ENCODE measurements at places on chromosomes 16 and 17.

GRCh38 chr17:40909755-40910154 is 24.7 kb upstream of the KRT20 start:
- DNase-seq: peak; percentile 57

GRCh38 chr17:80901319-80901718 is 90.3 kb upstream of the CHMP6 start:
- DNase-seq: no peak

- DNase-seq: no peak
Measured at GRCh38 chr17:72534776-72535175, 414.0 kb downstream of the SOX9 start.

- DNase-seq: no peak
Measured at GRCh38 chr16:62642677-62643076, 606.4 kb upstream of the CDH8 start.

GRCh38 chr16:12675852-12676251 is 127.8 kb downstream of the CPPED1 start:
- no peak for DNase-seq

- no peak for DNase-seq
Measured at GRCh38 chr16:1094124-1094479, 1.9 kb downstream of the C1QTNF8 start.

DNA sequence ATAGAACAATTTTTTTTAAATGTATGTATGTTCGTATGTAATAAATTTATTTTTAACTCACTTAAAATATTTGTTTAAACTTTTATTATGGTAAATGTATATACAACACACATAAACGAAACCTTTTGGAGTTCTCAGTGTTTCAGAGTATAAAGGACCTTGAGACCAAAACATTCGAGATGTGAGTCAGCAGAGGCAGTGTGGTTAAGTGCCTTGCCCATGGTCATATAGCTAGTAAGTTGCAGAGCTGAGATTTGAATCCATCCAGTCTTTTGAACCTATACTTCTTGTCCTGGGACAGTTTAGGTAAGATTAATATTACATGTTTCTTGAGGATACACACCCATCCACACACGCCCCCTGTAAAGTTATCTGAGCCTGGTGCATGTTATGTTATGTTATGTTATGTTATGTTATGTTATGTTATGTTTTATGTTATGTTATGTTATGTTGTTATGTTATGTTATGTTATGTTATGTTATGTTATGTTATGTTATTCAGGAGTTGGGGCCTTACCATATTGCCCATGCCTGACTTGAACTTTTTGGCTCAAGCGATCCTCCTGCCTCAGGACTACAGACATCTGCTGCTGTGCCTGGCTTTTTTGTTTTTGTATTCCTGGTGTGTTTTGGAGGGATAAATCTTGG is 41.8 kb downstream of the TNRC6A start:
- DNase-seq: no peak

GRCh38 chr17:48254896-48255295 is 147.3 kb downstream of the SNX11 start:
- DNase-seq: no peak

DNA sequence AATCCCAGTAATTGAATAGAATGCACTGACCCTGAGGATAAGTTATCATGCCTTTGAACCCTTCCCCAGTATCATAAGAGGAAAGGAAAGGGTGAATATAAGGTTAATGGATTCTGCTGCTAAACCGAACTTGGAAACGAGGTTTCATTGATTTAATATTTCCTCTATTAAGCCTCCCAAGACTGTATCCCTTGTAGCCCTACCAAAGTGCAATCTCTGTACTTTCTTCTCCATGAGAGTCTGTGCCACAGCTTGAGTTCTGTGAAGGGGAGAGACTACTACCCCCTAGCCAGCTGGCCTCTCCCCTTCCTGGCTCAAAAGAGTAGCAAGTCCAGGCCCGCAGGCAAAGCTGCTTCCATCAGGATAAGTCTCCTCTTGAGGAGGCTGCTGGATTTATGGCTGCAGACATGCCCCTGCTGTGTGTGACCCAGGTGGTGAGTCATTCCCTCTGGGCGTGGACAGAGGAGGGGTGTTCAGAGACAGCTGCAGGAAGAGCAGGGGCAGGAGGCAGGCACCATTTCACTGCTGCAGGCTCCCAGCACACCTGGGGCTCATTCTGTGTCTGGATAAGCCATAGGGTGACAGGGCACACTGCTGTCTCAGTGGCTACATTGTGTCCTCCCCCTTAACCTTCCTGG is 58.4 kb downstream of the TOM1L2 start:
- peak; percentile 93 for DNase-seq

GRCh38 chr17:63150490-63150889 is 184.5 kb downstream of the TANC2 start:
- no peak for DNase-seq

GRCh38 chr16:7382521-7382920 is 49.9 kb downstream of the RBFOX1 start:
- DNase-seq: peak; percentile 57

DNA sequence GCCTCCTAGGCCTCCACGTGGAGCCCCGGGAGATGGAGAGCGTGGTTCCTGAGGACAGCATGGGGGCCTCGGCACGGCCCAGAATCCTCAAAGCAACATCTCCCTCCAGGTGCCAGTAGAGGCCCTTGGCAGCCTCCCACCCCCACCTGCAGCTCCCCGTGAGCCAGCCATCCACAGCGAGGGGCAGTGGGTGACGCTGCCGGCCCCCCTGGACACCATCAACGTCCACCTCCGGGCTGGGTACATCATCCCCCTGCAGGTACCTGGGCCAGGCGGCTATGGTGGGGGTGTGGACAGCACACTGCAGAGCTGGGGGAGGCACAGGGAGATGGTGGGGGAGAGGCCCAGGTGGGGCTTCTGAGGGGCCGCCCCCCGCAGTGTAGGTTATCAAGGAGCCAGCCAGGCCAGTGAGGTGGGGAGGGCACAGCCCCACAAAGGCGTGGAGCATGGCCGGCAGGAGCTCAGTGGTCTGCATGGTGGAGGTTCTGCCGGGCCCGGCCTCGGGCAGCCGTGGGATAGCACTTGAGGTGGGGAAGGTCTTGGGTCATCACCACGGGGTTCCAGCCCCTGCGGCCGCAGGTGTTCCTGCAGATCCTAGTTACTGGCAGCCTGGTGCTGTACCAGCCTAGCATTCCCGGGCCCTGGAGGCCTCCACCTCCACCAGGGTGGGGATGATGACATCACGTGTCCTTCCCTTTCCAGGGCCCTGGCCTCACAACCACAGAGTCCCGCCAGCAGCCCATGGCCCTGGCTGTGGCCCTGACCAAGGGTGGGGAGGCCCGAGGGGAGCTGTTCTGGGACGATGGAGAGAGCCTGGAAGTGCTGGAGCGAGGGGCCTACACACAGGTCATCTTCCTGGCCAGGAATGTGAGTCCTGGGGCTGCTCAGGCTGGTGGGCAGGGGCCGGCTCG is 16.4 kb downstream of the GAA start:
- no peak for DNase-seq

DNA sequence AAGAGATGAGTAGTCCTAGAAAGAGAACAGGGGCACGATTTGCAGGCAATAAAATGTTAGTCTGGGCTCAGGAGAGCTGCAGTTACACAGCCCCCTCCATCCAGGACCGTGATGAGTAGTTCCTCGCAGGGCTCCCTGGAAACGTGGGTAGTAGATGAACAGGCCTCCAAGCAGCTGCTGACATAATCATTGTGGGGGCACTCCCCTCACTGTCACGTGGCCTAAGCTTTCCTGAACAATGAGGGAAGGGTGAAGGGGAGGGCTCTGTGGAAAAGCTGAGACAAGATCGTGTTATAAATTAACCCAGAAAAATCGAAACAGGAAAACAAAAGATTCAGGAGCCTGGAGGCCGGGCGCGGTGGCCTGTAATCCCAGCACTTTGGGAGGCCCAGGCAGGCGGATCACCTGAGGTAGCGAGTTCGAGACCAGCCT is 1.3 kb upstream of the PER1 start:
- no peak for DNase-seq

- DNase-seq: peak; percentile 28
Measured at GRCh38 chr16:74774223-74775139, at the start of gene FA2H. Gene FA2H (minus strand): TSS chr16:74774820. CDS start chr16:74774755, 65 bp downstream.

GRCh38 chr16:15535772-15536171 is 101.4 kb downstream of the BMERB1 start:
- no peak for DNase-seq

GRCh38 chr17:60390925-60391470 is 935 bp downstream of the USP32 start:
- DNase-seq: no peak

DNA sequence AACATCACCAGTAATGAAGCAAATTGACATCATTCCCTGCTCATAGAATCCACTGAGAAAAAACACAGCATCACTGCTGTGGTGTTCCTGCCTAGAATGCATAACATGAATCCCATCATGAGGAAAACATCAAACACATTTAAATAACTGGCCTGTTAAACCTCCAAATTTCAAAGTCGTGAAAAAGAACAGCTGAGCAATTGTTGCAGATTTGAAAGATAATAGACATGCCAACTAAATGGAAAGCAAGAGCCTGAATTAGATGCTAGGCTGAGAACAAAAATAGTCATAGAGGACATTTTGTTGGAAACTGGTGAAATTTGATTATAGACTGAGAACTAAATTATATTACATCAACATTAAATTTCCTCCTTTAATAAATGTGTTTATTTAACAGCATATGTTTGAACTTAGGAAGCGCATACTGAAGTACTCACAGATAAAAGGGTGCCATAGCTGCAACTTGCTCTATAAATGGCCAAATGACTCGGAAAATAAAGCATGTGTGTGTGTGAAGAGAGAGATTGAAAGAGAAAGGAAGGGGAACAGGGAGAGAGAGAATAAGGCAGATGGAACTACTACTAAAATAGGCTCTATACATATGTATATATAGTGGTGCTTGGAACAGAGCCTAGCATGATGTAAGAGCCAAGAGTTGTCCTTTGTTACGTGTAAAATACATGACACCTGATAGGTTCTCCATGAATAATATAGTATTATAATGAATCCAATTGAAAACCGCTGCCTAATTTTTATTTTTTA is 305.0 kb upstream of the MON1B start:
- no peak for DNase-seq

- no peak for DNase-seq
Measured at GRCh38 chr17:39632153-39632941, 4.6 kb upstream of the STARD3 start.

DNA sequence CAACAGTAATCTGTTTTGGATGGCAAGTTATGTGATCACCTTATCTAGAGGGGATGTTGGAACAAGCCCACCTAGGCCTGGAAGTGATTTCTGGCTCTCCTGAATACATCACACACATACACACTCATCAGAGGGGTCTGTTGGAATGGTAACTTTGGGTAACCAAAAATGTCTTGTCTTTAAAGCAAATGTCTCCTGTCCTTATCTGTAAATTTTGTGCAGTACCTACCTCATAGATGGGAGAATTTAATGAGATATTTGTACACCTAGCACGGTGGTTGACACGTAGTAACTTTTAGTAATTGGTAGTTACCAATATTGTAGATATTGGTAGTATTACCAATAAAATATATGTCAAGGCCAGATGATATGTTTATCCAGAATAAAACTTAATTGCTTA is 24.7 kb downstream of the HAPSTR1 start:
- no peak for DNase-seq

DNA sequence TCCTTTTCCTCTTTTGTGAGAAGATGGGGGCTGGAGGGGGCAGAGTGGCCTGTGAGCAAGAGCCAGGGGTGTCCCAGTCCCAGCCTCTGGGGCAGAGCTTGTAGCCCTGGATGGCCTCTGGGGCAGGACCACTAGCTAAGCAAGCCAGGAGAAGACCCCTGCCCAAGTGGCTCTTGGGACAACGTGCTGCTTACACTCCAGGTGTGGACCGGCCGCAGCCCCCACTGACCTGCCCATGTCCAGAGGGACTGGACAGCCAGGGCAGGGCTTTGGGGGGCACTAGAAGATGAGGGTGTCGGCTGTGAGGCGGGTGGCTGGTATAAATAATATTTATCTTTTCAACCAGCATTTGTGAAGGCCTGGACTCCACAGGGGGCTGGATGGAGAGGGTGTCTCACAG is 9.2 kb upstream of the SPPL2C start:
- no peak for DNase-seq

DNA sequence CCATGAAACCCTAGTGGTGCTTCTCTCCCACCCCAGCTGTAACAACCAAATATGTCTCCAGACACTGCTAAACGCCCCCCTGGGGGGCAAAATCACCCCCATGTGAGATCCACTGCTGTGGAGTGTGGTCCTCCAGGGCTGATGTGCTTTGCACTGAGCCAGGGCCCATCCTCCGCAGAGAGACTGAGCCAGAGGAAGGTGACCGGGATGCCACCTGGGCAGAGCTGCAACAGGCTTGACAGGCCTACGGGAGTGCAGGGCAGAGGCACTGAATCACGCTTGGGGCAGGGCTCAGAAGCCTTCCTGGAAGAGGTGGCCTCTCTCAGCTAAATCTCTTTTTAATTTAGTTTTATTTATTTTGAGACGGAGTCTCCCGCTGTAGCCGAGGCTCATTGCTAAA is 4.4 kb downstream of the GJD3 start:
- DNase-seq: no peak

DNA sequence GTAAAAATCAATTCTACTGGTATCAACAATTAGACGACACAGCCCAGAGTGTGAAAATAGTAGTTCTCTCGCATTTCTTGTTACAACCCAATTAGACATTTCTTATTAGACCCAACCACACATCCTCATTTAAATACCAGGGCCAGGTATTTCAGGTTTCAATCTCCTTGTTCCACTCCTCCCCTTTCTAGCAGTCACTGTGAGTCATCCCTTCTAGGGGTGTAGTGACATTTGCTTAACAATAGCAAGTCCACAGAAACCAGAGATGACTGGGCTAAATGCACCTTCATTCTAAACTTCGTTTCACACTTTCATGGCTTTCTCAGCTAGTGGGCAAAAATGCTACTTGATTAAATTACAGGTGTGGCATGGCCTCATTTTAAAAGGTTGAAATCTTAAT is 116.9 kb upstream of the CACNG3 start:
- DNase-seq: no peak

GRCh38 chr16:53952215-53953208 is 248.6 kb downstream of the FTO start:
- no peak for DNase-seq

- DNase-seq: no peak
Measured at GRCh38 chr17:52157603-52158449, 688 bp downstream of the CA10 start.

DNA sequence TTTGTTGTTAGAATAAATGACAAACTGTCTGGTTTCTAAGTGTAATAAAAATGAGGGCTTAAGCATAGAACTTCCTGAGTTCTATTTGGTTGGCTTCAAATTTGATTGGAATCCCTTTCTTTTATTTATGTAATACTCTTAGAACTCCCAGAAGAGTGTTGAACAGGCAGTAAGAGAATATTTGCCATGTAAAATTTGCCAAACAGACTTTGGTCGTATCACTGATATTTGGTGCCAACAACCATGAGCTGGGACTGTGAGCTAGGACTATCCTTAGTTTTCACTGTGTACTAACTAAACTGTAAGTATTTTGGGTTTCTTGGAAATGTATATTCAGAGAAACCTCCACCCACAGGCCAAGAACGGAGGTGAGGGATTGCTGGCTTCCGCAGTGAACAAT is 971.2 kb upstream of the SOX9 start:
- DNase-seq: no peak

- peak; percentile 32 for DNase-seq
Measured at GRCh38 chr16:47966325-47966724, 189.5 kb downstream of the ABCC12 start.

- no peak for DNase-seq
Measured at GRCh38 chr17:48213797-48214196, 106.2 kb downstream of the SNX11 start.

- no peak for DNase-seq
Measured at GRCh38 chr17:7713782-7714181, 3.8 kb upstream of the DNAH2 start.

Measured in DMS79 (cell line).